KG1 (cell line): ENCODE measurements at places on chromosomes 1 and 21.

DNA sequence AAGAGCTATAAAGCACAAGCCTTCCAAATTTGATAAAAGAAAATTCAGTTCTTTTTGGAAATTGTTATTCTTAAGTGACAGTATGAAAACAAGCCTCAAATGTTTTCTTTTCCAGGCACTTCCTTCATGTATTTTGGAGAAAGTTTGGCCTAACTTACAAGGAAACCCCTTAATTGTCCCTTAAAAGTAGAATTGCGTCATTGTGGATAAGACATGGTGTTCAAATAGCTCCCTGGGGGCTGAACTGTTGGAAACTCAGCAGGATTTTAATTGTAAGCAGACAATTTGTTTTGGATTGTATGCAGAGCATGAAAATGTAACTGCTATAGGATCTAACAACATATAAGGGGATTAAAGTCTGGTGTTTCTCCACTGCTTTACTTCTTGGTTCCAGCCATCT lies 35.4 kb upstream of the FGGY start:
- no peak for DNase-seq

GRCh38 chr1:67250051-67250653 lies 57.5 kb upstream of the IL12RB2 start:
- no peak for DNase-seq

GRCh38 chr21:45041351-45041805 lies 33.0 kb upstream of the ADARB1 start:
- no peak for DNase-seq

DNA sequence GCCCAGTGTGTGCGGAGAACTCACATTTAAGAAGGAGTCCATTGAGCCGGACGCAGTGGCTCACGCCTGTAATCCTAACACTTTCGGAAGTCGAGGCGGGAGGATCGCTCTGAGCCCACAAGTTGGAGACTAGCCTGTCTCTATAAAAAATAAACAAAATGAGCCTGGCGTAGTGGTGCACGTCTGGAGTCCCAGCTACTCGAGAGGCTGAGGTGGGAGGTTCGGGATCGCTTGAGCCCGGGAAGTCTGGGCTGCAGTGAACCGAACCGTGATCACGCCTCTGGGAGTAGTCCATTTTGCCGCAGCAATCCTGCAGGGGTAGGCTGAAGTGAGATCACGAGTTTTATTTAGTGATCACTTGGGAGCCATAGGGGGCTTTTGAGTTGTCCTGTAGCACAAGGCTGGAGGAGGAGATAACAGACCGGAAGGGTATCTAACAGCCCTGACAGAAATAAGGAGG lies 497 bp upstream of the FUCA1 start:
- no peak for DNase-seq

GRCh38 chr1:44740179-44740617 lies 561 bp downstream of the KIF2C start:
- no peak for DNase-seq

GRCh38 chr1:26991310-26992116 lies 2.0 kb upstream of the TRNP1 start:
- DNase-seq = no peak

DNA sequence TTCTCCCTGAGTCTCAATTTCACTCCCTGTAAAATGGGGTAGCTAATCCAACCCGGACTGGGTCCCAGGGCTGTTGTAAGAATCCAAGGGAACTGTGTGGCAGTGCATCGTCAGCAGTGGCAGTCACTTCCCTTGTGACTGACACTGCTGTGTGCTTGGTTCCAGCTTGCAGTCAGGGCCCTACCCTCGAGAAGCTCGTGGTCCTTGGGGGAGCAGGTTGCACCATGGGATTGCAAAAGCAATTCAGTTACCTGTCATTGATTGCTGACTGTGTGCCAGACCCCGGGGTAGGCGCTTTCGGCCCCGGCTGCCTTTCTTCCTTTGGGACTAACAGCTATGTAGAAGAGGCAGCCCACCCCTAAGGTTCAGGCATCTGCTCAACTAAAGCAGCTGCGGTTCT lies 2.9 kb downstream of the PTPRF start:
- no peak for DNase-seq
